Naive B cell (primary cell): ENCODE measurements at places on chromosomes 3 and 15. TPM values are rescaled to one million over a fixed set of nuclear protein-coding genes. Genes with fewer than 3 reads are reported as not detected.
A peak's percentile ranks its signal among the peaks of the same experiment; 100 is the strongest.

Gene FAM174B
- not detected for polyA plus RNA-seq

Gene PLSCR5
- polyA plus RNA-seq = not detected

Gene TRPM1
- 0.12 TPM for polyA plus RNA-seq

Gene TSC22D2
- polyA plus RNA-seq = 13.8 TPM

Gene CAV3
- polyA plus RNA-seq = not detected

Gene ST3GAL6
- not detected for polyA plus RNA-seq

Gene COL6A5
- polyA plus RNA-seq = not detected

Gene FOXL2
- not detected for polyA plus RNA-seq

Gene CHRM5
- 0.09 TPM for polyA plus RNA-seq

Gene LXN
- polyA plus RNA-seq = 7.8 TPM

Gene VGLL3
- polyA plus RNA-seq = not detected

DNA sequence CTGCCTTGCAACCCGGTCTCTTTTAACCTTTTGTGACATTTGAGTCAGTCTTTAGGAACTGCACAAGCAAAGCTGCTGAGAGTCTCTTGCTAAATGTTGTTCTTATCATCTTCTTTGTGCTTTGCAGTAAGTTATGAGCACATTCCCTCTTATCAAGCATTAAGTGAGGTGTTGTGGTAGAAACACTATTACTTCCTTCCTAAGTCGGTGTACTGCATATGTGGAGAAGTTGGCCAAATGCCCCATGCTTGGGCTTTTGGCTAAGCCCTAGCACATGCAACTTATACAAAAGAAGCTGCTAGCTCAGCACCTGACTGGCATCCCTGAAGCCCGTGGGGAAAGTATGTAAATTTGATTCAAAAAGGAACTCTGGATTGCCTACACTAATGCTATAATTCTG, 136.5 kb upstream of the RBMS3 start:
- DNase-seq = no peak

GRCh38 chr15:92914768-92915221, 14.7 kb downstream of the CHD2 start:
- DNase-seq = peak; percentile 44

GRCh38 chr15:72345280-72345679, 25.3 kb upstream of the CELF6 start:
- DNase-seq = no peak

DNA sequence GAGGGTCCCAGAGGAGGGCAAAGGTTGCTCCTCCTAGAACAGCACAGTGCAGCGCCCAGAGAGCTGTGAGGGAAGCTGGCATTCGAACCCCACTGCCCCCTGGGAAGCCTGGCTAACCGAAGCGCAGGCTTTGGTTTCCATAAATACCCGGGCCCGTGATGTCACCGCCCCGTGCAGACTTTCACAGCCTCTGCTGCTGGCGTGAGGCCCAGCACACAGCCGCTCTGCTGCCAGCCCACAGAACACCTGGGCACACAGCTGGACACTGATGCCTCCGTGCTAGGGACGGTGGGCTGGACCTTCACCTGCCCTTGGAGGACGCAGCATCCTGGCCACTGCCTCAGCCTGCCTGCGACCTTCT, 1.0 kb downstream of the IQSEC1 start:
- peak; percentile 72 for DNase-seq

GRCh38 chr3:191987831-191988350, 526.9 kb downstream of the PYDC2 start:
- no peak for DNase-seq

GRCh38 chr3:194983620-194984019, 287.3 kb downstream of the XXYLT1 start:
- no peak for DNase-seq

- DNase-seq = no peak
Observed at GRCh38 chr3:193833592-193833991, 240.6 kb downstream of the OPA1 start.

GRCh38 chr15:70322051-70322668, 224.4 kb upstream of the TLE3 start:
- no peak for DNase-seq

DNA sequence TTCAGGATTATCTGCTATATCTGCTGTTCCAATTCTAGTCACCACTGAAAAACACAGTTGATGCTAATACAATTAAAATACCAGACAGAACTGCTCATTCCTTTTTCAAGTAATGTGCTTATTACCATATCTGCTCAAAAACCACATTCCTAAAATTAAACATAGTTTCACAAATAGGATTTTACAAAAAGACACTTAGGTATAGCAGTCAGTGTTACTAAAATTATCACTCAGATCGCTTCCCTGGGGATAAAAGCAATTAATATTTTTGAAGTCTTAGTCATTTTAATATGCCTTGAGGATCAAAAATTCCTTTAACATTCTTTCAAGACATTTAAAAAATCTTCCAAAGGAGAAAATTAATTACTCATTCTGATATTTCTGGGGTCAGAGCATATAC, 71.5 kb downstream of the RAD18 start:
- no peak for DNase-seq

DNA sequence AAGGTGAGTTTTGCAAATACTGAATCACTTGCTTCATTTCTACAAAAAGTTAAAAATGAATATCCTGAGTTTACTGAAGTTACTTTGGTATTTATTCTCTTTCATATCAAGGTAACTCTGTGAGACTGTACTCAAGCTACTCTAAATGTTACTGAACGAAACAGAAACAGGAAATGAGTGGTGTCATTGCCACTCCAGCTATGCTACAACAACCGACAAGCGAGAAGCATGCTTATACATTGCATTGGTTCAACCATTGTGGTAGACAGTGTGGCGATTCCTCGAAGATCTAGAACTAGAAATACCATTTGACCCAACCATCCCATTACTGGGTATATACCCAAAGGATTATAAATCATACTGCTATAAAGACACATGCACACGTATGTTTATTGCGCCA, 313.2 kb upstream of the THBS1 start:
- no peak for DNase-seq

GRCh38 chr15:31200735-31201151, 99.2 kb upstream of the TRPM1 start:
- peak; percentile 42 for DNase-seq

- no peak for DNase-seq
Observed at GRCh38 chr3:14413381-14414071, 11.1 kb downstream of the SLC6A6 start.

GRCh38 chr3:157204431-157204830, 44.5 kb upstream of the CCNL1 start:
- DNase-seq = no peak

DNA sequence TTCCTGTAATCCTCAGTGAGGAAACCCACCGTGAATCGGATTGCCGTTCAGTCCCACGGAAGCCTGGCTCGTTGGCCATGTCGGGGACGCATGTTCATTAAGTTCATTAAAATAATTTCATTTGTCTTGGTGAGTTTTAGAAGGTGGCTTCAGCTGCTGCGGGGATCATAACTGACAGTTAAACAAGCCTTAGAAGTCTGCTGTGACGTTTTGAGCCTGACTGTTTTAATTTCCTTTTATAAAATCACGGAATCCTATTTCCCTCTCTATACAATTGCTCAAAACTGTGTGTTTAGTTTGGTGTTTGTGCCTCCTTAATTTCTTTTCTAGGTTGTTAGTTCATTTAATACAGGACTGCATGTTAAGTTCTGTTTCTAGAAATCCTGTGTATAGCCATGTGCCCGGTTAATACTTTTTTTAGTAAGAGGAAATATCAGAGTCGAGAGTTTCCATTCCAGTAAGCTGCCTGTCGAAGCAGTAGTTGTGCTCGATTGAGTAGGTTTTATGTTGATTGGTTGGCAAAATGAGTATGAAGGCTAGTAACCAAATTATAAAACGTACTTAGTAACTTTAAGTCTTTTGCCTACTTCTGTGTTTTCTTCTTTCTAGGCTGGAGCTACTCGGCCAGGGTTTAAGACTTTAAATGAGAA, 705 bp downstream of the NIPA2 start:
- peak; percentile 71 for DNase-seq

GRCh38 chr15:56353119-56353518, 12.1 kb upstream of the TEX9 start:
- no peak for DNase-seq

GRCh38 chr3:643376-643775, 446.8 kb downstream of the CHL1 start:
- no peak for DNase-seq

DNA sequence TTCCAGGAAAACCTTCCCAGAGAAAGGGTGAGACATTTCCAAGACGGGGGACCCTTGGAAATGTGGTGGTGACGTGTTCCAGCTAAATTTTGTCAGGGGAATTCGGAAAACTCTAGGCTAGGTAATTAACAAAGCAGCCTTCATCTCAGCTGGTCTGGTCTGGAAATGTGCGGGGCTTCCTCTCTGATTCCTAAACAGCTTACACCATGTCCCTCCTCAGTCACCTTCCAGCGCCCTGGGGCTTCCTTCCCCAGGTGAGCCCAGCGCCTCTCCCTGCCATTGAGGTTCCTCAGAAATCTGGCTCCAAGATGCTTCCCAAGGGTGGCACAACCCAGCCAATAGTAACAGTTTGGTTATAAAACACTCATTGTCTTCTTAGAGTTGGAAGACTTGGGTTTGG, 571 bp downstream of the ACAD9 start:
- DNase-seq = peak; percentile 2

DNA sequence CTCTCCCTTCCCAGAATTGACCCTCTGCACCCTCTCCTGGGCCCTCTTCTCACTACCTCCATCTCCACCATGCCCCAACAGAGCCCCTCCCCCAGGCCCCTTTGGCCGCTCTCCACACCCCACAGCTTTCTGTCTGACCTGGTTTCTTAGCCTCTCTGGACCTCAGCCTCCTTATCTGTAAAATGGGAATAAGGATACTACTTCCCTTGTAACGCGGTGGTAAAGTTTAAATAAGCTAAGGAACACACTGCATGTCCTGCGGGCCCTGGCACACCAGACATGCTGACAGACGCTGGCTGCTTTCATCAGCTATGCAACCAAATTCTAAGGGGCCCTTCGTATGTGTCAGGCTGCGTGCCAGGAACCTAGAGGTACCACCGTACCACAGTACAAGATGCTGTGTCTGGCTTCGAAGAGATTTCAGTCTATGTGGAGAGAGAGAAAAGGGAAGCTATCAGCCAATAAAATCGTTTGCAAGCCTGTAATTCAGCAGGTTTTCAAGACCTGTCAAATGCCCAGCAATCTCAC, 777 bp upstream of the SLC51A start:
- no peak for DNase-seq

DNA sequence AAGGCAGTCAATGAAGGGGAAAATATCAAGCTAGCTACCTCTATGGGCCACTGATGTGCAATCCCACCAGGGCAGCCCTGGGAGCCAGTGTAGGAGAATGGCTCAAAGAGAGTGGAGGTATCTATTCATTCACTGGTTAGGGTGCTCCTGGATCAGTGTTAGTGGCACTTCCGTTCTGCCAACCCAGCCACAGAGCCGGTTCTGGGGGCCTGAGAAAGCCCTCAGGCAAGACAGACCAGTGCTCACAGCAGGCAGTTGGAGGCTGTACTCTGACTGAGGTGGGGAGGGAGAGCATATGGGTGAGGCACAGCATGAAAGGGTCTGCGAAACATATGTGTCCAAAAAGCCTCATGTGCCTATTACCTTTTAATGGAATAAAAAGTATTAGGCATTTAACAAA, 109.3 kb downstream of the KCNMB2 start:
- DNase-seq = no peak

- DNase-seq = no peak
Observed at GRCh38 chr15:23072633-23073032, 33.3 kb upstream of the TUBGCP5 start.

DNA sequence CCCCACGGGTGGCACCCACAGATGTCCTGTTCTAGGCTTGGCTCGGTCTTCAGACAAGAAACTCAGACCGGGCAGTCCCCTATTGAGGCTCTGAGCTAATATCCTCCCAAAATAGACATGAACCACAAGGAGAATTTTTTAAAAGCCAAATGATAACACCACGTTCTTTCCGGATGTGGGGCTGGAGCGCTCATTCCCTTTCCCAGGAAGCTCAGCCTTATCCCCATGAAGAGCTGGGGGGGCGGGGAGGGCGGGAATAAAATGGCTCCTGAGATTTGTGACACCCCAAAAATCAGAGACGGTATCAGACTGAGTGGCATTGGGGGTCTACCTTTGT, 1.1 kb downstream of the SLC6A1 start:
- DNase-seq = no peak

DNA sequence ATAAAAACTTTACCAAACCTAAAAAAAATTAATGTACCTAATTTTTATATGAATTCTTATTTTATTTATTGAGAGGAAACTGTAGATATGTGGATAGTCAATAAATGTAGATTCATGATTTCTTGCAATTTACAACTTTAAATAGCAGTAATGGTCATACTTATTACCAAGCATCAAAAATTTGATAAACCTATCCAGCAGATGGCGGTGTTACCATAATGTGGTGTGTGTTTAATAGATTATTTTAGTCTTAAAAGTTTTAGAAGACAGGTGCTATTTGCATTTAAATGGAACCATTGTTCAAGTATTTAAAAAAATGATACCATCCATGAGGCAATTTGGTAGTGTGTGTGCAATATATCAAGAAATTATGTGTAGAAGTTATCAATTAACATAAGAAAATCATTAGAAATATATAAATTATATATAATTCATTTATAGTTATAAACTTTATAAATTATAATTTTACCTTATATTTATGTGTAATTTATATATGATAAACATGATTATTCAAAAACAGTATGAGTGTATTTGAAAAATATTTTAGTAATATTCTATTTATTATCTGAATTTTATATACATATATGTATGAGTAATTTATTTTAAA, 176.0 kb upstream of the BCHE start:
- DNase-seq = no peak
